ENCODE measurements at places on chromosomes 2 and 18.

DNA sequence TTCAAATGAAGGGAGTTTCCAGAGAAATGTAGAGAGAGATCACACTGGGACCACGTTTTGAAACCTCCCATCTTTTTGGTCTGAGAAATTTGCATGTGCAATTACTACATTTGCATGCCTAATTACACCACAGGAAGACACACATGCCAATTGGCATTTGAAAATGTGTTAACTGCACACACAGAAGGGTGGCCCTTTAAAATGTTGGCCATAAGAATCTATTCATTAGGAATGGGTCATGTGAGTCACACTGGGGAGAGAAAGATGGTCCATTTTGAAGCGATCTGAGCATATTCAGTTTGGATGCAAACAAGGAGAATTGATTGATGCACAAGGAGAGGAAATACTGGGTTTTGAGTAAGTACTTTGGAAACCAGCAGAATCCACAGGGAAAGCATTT lies 1407.1 kb upstream of the ACVR2A start:
- no peak for DNase-seq

DNA sequence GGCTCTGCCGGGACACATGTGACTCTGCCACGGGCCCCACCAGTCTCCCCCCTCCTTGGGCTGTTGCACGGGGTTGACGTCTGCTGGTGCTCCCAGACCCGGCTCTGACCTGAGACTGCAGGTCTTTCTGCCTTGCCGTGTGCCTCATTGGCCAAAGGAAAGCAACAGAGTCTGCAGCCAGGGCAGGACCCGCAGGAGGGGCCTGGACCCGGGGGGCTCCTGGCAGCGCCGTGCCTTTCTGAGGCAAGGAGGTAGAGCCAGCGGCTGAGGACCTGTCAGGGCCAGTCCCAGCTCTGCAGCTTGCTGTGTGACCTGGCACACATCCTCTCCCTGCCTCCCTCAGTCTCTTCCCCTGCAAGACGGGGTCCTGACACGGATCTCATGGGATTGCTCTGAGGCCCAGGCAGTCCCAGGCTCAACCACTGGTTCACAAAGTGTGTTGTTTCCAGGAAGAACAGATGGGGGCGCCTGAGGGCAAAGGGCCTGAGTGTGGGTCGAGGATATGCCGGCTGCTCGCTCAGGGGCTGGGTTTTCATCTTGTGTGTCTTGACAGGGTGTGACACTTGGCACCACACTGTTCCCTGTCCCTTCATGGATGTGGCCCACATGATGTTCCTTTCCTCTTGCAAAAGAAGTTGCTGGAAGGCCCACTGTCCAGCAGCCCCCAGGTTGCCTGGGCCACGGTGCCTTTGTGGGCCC lies 9.0 kb downstream of the CAPN10 start:
- no peak for DNase-seq

DNA sequence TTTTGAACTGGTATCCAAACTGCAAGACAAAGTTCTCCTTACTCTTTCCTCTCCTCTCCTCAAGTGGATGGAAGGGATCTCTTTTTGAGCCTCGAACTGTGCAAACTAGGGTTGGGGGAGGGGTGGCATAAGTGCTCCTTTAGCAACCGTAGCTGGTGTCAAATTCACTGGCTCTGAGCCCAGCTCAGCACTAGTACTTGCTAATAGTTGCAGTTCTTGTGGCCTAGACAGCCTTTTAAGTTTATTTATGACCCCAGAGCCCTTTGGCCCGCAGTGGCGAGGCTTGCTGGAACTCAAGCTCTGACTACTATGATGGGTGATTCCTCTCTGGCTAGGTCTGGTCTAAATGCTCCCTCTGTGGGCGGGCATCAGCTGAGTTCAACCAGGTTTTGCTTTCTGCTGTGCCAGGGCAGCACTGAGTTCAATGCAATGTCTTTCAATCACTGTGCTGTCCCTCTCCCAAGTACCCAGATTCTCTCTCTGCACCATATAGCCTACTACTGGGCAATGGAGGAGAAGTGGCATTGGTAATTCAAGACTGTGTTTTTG lies 528.4 kb upstream of the SYT4 start:
- DNase-seq = no peak

GRCh38 chr2:188922191-188922590 lies 52.0 kb upstream of the COL3A1 start:
- no peak for DNase-seq

- DNase-seq = no peak
Observed at GRCh38 chr2:218983263-218983933, 1.6 kb downstream of the FEV start.

DNA sequence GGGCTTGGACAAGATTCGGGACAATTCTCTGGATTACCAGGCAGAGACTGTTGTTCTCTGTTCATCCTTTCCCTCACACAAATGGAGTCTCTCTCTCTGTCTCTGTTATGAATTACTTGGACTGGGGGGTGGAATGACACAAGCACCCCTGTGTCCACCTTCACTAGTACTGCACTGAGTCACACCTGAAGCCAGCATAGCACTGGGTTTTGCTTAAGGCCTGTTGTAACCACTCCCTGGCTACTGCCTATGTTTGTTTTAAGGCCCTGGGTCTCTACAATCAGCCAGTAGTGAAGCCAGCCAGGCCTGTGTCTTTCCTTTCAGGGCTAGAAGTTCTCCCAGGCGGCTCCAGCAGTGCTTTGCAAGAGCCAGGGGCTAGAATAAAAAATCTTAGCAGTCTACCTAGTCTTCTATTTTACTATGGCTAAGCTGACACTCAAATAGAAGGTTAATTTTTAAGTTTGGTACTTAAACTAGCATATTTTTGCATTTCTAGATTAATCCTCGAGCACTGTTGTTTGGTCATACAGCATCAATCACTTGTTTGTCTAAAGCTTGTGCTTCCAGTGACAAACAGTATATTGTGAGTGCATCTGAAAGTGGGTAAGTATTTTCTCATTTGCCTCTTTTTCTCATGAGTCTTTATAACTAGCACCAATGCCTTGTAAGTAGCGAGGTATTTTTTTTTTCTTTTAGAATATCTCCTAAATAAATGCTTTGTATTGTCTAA lies 27.8 kb downstream of the WDR7 start:
- no peak for DNase-seq

DNA sequence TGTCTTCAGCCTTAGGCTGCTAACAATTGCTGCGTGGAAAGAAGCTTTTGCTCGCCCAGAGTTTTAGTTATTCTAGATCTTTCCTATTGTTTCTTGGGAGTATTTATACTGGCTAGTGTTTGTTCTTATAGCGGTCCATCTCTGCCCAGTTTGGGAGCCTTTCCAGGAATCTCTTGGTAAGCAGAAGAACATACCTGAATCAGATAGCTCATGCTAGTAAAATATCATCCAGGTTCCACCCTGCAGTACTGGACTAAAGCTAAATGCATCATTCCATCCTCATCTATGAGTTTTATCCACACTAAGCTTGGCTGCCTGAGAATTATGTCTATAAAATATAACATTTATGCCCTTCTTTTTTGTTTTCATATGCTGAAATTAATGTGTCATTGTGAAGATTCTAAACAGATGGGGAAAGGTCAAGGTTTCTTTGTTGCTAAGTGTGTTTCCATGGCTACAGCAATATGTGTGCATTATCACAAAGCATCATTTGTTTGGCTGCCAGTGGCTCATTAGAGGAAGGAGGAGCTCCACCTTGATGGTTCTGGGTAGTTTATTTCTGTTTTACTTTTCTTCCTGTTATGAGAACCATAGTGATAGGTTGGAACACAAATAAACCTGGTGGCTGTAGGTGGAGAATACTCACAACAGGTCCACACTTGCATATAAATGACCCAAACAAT lies 182.8 kb downstream of the PIK3C3 start:
- DNase-seq = no peak

- DNase-seq = no peak
Observed at GRCh38 chr2:63591566-63592175, 2.9 kb downstream of the MDH1 start.

DNA sequence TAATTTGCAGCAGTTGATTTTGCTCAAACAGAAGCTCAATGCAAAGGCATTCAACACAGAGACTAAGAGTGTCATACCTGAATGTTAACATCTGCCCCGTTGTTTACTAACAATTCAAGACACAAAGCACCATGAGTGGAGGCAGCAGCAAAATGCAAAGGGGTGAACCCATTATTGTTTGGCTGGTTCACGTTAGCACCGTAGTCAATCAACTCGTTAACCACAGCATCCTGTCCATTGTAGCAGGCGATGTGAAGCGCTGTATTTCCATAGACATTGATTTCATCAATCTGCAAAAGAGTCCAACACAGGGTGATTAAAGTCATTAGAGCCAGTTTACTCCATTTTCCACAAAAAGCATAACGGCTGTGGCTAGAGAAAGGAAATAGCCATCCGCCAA lies 189.3 kb downstream of the ANKRD44 start:
- no peak for DNase-seq

GRCh38 chr2:58289029-58289428 lies 47.9 kb upstream of the FANCL start:
- DNase-seq = no peak

GRCh38 chr2:204234879-204235278 lies 298.3 kb downstream of the ICOS start:
- DNase-seq = no peak

DNA sequence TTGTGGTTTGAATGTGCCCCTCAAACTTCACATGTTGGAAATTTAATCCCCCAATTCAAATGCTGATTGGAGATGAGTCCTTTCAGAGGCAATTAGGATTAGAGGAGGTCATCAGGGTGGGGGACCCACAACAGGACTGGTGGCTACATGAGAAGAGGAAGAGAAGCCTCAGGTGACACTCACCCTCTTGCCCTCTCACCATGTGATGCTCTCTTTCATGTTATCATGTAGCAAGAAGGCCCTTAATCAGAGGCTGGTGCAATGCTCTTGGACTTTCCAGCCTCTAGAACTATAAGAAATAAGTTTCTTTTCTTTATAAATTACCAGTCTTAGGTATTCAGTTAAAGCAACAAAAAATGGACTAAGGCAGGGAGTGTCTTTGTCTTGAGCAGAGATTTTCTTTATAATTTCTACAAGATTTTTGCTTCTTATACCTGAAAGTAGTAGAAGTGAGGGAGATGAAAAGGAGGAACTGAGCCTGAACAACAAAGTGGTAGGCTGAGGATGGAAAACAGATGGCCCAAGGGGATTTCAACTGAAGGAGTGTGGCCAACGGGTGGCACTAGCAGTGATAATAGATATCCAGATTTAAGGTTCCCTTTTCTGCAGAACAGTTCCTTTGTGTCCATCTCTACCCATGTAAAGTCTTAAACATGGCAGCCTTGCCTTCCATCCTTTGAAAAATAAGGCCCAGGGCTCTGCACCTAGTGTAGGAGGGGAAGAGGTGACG lies 49.2 kb upstream of the TGIF1 start:
- no peak for DNase-seq

GRCh38 chr2:207473049-207473930 lies 56.5 kb upstream of the CREB1 start:
- DNase-seq = no peak

DNA sequence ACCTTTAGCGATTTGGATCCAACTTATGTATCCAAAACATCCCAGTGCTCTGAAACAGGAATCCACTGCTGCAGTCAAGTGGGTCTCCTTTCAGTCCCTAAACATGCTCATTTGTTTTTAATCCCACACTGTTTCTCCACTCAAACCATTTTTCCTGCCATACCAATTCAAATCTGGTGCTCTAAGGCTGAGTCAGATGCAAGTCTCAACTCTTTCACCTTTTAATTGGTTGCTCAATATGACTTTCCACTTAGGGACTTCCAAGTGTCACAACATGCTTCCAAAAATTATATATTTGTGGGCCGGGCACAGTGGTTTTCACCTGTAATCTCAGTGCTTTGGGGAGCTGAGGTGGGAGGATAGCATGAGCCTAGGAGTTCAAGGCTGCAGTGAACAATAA lies 113.4 kb upstream of the TANK start:
- DNase-seq = no peak
